ENCODE measurements at places on chromosomes 5 and 9. TPM values are rescaled to one million over a fixed set of nuclear protein-coding genes. Genes with fewer than 3 reads are reported as not detected.

The CFAP157 gene
- 8.2 TPM for total RNA-seq

The RLN1 gene
- not detected for total RNA-seq

The UBE2QL1 gene
- 1.1 TPM for total RNA-seq

The PPIC gene
- total RNA-seq: 20.2 TPM

The IRX4 gene
- not detected for total RNA-seq

The DBH gene
- not detected for total RNA-seq

The GPX3 gene
- total RNA-seq: 110 TPM

The ARHGEF39 gene
- 0.36 TPM for total RNA-seq

The PHF24 gene
- total RNA-seq: 1.0 TPM

The PELO gene
- total RNA-seq: 11.8 TPM

The GTF2H2 gene
- total RNA-seq: 20.8 TPM

The SMIM33 gene
- total RNA-seq: not detected

The NREP gene
- total RNA-seq: 44.4 TPM

DNA sequence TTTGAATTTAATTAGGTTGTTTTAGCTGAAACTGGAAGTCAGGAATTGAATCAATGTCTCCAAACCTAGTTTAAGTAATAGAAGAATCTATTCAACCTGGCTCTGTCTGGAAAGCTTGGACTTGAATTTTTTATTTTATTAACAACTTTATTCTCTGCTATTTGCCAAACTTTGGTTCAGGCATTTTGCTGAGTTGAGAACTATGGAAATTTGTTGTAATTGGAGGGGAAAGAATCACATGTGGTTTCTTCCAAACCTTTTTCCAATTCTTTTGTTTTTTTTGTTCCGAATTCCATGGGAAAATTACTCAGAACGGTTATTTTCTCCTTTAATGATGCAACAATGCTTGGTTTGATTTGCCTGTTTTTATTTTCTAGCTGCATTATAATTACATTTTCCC is 98.2 kb upstream of the RPS23 start:
- no peak for DNase-seq

- DNase-seq: no peak
Observed at GRCh38 chr9:27688954-27689353, 115.7 kb upstream of the C9orf72 start.

DNA sequence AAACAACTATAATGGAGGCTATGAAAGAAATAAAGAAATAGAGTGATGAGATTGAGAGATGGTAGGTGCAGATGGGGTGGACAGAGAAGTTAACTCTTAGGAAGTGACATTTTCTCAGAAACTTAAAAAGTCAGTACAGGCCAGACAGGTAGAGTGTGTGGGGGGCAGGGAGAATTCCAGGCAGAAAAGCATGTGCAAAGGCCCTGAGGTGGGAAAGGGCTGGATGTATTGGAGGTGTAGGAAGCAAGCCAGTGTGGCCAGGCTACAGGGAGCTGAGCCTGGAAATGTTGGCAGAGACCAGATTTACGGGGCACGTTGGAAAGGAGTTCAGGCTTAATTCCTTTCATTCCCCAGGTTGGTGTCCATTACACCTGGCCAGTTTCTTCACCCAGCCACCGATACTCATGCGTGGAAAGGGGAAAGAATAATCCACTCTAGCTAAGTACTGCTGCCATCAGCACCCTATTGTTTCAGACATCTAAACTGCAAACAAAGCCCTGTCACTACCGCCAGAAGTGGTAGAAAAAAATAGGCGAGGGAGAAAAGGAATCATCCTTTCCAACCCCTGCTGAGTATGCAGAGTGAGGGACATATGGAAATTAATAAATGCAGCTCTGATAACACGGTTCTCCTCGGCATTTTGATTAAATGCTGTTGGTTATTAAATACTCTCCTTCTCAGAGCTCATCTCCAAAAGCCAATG is 116.8 kb upstream of the GPR151 start:
- DNase-seq: no peak

DNA sequence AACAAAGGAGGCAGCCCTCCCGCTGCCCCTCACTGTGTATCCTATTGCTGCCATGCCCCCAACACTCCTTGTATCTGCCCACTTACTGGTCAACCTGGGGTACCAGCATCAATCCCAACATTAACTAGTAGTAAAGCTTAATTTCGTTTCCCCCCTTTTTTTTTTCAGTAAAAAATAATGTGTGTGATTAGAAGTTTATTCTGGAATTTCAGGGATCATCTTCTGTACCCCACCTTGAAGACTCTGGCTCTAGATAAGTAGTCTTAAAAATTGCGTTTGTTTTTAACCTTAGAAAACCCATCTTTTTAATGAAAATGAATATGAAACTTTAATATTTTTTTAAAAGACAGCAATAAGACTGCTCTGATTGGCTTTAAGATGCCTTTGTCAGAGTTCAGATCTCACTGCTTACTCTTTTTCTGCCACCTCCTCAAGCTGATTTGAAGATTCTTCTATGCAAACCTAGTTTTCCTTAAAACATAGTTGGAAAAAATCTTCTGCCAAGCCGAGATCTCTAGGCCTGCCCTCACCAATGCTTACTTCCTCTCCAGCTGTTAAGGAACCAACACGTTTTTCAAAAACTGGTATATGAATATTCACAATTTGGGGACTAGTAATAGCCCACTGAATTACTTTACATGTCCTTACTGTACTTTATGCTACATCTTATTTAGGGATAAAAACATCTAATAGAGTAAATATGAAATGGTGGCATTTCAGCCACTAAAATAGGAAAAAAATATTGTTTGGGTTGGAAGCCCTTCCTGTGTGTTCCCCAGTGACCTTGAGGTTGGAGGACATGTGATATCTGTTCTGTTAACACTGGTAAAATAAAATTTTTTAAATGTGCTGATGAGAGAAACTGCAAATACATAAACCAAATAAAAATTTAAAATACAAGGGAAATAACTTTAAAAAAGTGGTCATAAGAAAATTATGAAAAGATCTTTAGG is 4.0 kb upstream of the RHOBTB3 start:
- no peak for DNase-seq

- no peak for DNase-seq
Observed at GRCh38 chr9:136901516-136902258, 15.4 kb downstream of the TRAF2 start.

- no peak for DNase-seq
Observed at GRCh38 chr5:99033014-99033900, 104.5 kb upstream of the CHD1 start.

GRCh38 chr5:174288439-174288838 is 242.9 kb downstream of the NSG2 start:
- DNase-seq: no peak

GRCh38 chr9:126674365-126675146 is 60.8 kb downstream of the LMX1B start:
- DNase-seq: no peak

GRCh38 chr5:60399507-60399906 is 300.5 kb downstream of the DEPDC1B start:
- no peak for DNase-seq

GRCh38 chr9:78572266-78572665 is 275.3 kb downstream of the PSAT1 start:
- DNase-seq: no peak

DNA sequence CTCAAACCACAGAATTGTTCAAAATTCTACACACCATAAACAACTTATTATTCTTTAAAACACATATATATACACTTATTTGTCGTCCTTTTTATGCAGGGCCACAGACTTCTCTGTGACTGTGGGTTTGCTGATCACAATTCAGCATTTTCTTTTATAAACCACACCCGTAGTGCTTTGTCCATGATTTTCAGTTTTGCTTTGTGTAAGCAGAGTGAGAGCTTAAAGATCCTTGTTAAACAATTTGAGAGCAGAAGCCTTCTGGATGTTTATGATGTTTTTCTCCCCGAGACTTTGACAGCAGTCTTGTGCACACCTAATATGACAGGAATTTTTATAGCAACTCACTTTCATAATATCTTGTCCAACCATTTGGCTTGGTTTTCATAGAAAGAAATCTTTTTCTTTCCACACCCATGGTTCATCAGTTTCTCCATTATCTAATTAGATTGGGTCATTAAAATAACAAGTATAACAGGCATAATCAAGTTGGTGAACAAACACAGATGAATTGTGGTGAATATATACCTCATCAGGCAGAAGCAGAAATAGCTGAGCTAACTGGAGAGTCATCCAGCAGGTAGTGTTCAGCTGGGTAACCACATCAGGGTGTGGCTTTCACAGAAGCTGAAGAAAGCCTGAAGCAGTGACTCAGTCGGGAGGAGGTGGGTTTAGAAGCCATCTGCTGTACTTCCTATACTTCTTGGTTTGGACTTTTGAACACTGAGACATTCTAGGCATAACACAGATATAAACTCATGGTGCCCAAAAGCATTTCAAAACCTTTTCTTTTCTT is 232.8 kb downstream of the DOCK8 start:
- DNase-seq: no peak

GRCh38 chr9:89001917-89002540 is 10.8 kb downstream of the S1PR3 start:
- DNase-seq: no peak

GRCh38 chr5:137516961-137517360 is 17.8 kb upstream of the SPOCK1 start:
- no peak for DNase-seq

DNA sequence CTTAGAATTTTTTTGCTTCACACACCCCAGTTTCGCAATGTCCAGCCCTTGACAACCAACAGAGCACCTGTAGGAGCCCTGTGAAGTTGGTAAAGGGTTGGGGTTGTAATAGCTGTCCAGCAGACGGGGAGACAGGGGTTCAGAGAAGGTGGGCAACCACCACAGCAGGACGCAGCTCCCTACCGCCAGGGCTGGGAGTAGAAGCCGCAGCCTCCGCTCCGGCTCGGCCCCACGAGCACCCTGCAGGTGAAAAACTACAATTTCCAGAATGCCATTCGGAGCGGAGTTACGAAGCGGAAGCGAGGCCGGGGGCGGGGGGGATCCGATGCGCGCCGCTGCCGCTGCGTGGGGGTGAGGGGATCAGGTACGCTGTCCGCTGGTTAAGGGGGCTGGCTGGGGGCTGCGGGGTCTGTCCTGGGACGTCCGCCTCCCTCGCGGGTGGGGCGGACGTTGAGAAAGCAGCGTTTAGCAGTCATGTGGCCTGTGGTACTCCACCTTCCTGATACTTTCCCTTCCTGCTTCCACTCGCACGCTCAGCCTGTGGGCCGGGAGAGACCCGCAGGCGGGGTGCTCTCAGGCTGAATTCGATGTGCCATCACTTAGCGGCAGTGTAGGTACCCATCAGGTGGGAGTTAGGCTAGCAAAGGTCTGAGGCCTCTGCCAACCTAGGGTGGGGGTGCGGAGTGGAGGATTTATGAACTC is at the start of gene TRMT10B:
TRMT10B (plus strand) TSS at position 317 of the 702 bp plus-strand sequence. CDS start 8,127 bp downstream, outside the sequence.
- peak; percentile 62 for DNase-seq

- no peak for DNase-seq
Observed at GRCh38 chr9:101787891-101788290, 49.4 kb upstream of the GRIN3A start.

- DNase-seq: no peak
Observed at GRCh38 chr5:131384173-131384572, 120.3 kb downstream of the CDC42SE2 start.

GRCh38 chr5:109006129-109006528 is 258.4 kb downstream of the FER start:
- no peak for DNase-seq

GRCh38 chr5:140219068-140219991 is 44.3 kb downstream of the CYSTM1 start:
- DNase-seq: no peak

GRCh38 chr5:166758151-166758550 is 1533.3 kb upstream of the WWC1 start:
- no peak for DNase-seq

GRCh38 chr5:22699319-22699718 is 153.8 kb downstream of the CDH12 start:
- no peak for DNase-seq

- DNase-seq: no peak
Observed at GRCh38 chr9:134783699-134784039, 96.9 kb upstream of the FCN2 start.

GRCh38 chr9:98958271-98958984 is 14.7 kb downstream of the COL15A1 start:
- no peak for DNase-seq

GRCh38 chr9:134491856-134492255 is 149.7 kb upstream of the COL5A1 start:
- DNase-seq: no peak

DNA sequence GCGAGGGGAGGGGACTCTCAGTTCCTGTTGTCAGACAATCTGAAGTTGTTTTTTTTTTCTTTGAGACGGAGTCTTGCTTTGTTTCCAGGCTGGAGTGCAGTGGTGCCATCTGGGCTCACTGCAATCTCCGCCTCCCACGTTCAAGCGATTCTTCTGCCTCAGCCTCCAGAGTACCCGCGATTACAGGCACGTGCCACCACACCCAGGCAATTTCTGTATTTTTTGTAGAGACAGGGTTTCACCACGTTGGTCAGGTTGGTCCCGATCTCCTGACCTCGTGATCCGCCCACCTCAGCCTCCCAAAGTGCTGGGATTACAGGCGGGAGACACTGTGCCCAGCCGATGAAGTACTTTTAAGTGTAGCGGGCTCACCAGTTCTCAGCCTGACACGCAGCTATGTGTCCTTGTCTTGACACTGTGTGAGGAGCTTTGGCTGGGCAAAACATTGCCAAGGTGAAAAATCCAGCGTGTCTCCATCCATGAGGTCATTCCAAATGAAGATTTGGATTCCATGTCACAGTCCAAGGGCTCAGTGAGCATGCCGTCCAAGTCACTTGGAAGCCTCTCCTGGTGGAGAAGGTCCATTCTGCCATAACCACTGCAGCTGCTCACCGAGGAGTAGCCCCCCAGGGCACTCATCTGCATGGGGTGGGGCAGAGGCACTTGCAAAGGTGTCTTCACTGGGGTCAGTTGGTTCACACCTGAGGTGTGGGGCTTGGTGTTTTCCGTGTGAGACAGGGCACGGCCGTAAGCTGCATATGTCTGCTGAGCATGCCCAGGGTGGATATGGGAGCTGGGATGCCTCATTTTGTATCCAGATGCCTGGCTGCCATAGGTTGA is 32.0 kb downstream of the OR2V1 start:
- DNase-seq: no peak

GRCh38 chr9:129225815-129226214 is 47.8 kb upstream of the IER5L start:
- DNase-seq: peak; percentile 82

- DNase-seq: no peak
Observed at GRCh38 chr5:145247745-145248040, 587.4 kb downstream of the PRELID2 start.

DNA sequence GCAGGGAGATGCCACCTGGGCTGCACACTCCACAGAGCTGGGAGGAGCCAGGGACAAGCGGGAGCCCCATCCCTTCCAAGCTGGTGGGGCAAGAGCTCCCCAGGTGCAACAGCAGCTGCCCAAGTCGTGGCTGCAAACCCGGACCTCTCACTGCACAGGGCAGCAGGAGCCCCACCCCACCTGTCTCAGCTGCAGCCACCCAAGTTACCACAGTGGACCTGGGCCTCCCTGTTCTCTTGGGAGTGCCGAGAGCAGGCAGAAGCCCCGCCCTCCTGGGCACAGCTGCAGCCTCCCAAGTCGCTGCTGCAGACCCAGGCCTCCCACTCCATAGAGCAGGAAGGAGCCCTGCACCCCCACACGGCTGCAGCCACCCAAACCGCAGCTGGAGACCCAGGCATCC is 374.1 kb upstream of the ACO1 start:
- no peak for DNase-seq

GRCh38 chr5:133485468-133485867 is 126.9 kb downstream of the FSTL4 start:
- DNase-seq: no peak
